ENCODE measurements at places on chromosomes 13 and 19.

- DNase-seq: peak; percentile 34
Measured at GRCh38 chr19:38993271-38993670, 17.7 kb upstream of the FBXO17 start.

- peak; percentile 20 for DNase-seq
Measured at GRCh38 chr13:81138353-81138980, 797.5 kb upstream of the SPRY2 start.

- DNase-seq: no peak
Measured at GRCh38 chr19:33988601-33989000, 183.7 kb upstream of the LSM14A start.

DNA sequence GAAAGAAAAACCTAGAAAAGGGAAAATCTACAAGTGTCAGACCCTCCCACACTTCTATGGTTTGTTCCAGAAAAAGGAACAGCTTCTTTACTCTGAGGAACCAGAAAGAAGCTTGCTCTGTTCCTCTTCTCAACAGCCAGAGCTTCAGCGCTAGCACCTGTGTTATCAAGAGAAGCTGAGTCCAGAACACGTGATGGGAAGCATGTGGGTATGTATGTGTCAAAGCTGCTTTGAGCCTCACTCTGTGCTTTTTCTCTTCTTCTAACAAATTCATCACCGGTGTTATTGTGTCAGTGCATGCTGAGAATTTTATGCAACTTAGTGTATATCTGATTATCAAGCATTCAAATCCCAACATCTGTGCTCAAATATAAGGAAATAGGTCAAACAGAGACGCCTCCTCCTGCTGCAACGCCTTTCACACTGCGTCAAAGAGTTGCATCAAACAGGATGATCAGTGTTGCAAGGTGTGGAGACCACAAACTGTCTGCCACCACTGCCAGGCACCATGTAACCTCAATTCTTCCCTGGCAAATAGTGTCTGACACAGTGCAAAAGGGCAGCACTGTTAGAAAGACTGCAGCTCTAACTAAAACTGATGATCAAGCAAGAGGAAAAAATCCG, 83.9 kb downstream of the LRRC63 start:
- DNase-seq: no peak
